Activated CD4-positive, alpha-beta T cell treated with anti-CD3 and anti-CD28 coated beads, Interleukin-2, amount 50 U/mL, for 24 hours (primary cell): ENCODE measurements at places on chromosomes 6 and 20.

- no peak for DNase-seq
Measured at GRCh38 chr6:35519313-35520015, 6.8 kb upstream of the TULP1 start.

- no peak for DNase-seq
Measured at GRCh38 chr6:15793288-15793687, 130.5 kb upstream of the DTNBP1 start.

- no peak for DNase-seq
Measured at GRCh38 chr20:62494980-62495748, 19.4 kb upstream of the GATA5 start.

- no peak for DNase-seq
Measured at GRCh38 chr6:25315194-25316177, 36.3 kb downstream of the CARMIL1 start.

DNA sequence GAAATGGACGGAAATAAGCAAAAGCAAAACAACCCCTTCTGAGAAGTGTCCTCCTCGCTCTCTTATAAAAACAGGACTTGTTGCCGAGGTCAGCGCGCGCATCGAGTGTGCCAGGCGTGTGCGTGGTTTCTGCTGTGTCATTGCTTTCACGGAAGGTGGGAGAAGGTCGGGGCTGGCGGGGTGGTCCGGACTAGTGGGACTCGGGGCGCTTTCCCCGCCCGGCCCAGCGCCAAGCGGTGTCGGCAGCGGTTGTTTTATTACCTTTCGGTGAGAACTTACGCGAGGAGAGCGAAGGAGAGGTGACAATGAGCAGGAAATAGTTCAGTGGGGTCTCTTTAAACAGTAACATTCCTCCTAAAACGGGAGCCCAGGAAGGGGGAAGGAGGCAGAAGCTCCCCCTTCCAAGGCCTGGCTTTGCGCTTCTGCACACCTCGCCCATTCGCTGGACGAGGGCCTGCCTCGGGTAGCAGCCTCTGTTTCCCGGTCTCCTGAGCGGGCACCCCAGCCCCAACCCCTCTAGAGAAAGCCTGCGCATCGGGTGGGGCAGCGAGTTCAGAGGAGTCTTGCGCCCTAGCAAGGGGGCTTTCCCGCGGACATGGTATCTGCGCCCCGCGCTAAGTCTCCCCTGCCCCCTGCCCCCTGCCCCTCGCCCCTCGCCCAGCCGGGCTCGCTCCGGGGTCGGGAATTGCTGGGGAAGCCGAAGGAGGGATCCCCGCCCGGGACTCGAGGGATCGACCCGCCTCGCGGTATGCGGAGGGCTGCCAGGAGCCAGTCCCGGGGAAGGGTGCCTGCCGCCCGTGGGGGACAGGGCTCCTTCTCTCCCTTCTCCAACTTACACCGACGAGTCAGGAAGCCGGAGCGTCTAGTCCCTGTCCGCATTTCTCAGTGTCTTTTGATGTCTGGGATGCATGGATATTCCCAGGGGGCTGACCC lies 1.2 kb upstream of the TBXT start:
- no peak for DNase-seq

GRCh38 chr20:17589161-17589834 lies 19.4 kb downstream of the DSTN start:
- no peak for DNase-seq

DNA sequence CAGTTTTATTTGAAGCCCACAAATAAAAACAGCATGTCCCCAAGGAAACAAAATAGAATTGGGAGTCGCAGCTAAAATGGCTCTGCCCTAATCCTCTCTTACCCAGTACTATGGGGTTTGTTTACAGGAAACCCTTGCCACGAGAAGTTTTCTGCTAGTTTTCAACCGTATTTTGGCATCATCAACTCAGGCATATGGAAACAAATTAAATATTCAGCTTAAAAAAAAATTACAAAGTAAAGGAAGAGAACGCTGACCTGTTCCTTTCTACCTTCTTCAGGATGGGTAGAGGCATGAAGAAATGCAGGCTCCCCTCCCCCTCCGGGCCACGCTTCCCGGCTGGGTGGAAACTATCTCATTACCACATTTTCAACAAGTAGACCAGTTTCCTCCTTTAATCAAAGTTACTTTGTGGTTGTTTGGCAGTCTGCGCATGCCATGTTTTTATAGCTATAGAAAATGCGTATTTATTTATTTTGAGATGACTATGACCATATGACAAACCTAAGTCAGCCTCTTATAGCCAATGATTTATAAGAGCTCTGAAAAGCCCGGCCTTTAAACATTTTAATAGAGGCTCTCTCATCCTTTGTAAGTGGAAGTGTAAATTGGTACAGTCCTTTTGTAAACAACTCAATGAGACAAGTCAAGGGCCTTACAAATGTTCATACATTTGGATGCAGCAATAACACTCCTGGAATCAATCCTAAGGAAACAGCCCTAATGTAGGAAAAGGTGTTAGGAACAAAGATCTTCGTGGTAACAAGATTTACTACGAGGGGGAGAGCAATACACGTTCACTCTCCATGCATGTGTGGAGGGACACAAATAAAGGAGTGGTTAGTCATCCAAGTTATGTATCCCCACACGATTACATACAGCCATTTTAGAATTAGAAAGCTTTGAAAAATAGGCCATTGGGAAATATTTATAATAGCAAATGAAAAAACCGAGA lies 16.1 kb upstream of the ZNF217 start:
- no peak for DNase-seq

- no peak for DNase-seq
Measured at GRCh38 chr20:4038676-4039370, 23.5 kb upstream of the RNF24 start.

- DNase-seq = no peak
Measured at GRCh38 chr20:5401277-5401875, 84.6 kb upstream of the PROKR2 start.
